Stimulated activated CD4-positive, alpha-beta T cell treated with anti-CD3 and anti-CD28 coated beads, Interleukin-1b, Interleukin-23, amount 100 ng/mL, for 24 hours (primary cell): ENCODE measurements at places on chromosomes 1 and 21.

- no peak for DNase-seq
These were observed 12.8 kb upstream of the TMPRSS2 start for GRCh38 chr21:41520560-41521442.

DNA sequence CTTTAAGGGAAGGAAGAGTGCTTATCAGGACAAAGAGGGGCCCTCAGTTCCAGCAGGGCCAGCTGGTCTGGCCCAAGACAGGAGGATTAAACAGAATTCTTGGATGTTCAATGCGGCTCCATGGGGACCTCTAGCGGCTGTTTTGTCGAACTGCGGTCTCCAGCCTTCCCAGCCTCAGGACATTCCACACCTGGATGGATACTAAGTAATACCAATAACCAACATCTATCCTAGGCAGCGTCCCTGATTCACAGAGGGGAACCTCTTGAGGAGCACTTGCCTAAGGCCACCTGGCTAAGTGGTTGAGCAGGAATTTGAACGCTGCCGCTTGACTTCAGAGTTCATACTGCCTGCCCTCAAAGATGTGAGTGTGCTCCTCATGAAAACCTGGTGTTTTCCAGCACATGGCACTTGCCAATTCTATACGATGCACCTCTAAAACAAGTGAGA is 15.5 kb upstream of the CD247 start:
- no peak for DNase-seq

DNA sequence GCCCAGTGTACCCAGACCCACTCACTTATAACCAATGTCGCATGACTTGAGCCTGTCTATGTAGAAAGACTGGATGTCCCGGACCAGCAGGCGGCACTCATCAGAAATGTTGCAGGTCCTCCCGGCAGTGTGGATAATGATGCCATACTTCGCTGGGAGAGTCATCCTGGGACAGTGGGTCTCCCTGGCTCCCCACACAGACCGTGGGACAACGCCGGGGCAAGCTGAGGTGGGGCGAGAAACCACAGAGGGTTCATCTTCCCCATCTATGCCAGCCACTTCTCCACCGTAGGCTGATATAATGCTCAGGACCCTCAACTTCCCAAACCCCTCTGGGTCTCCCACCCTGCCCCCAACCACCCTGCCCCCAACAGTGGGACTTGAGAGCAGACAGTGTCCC is 8.3 kb downstream of the PGLYRP4 start:
- no peak for DNase-seq

DNA sequence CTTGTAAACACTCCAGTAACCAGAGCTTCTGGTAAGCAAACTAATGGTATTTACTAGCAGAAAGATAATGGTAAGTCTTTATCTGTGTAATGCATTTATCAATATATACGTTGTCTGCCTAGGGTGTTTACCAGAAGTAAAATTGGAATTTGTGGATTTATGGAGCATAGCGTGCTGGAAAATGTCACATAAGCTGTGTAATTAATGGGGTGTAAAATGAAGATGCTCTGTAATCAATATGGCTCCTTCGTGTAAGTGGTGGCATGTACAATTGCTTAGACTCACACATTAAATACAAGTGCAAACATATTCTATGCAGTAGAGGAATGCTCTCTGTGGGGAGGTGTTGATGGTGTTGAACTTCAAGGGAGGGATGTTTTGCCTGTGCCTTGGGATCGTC is 62.2 kb upstream of the SRSF10 start:
- no peak for DNase-seq

DNA sequence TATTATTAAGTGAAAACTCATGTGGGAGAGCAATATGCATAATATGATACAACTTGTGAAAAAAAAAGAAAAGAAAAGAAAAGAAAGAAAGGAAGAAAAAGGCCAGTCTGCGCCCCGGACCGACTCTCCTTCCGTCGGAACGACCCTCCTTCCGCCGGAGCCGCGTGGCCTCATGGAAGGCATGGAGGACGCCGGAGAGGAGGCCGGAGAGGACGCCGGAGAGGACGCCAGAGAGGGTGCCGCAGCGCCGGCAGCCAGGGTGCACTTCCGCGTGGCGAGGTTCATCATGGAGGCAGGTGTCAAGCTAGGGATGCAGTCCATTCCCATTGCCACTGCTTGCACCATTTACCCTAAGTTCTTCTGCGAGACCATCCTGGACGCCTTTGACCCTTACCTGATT is 185.9 kb downstream of the NR5A2 start:
- DNase-seq: no peak

DNA sequence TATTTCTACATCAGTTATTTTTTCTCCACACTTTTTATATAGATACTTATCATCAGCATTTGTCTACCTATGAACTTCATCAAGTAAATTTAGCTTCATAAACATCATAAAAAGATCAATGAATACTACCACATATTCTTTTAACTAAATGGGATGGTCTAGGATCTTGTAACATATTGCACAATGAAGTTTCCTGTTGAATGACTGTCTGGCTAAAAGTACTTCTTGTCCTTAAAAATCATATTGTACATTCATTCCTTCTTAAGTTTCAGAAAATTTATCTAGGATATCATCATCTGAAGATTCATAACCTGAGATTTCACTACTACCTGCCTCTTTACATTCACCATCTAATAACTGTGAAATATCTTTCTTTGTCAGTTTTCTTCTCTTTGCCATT is 69.0 kb downstream of the MAGI3 start:
- DNase-seq: no peak

DNA sequence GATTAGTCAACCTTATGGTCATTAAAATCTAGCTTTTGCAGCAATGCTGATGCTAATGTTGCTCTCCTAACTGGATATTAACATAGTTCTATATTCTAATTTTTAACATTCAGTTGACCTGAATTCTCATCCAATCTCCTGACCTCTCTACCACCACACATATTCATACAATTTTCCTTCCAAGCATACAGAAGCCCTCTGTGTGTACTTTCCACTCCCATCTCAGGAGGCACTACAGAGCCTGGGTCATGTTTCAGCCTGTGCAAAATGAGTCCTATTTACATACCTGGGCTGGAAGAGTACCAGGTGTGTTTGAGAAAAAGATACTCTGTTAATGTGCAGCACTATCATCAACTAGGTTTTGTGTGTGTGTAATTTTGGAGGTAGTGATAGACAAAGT is 486.3 kb downstream of the NEGR1 start:
- no peak for DNase-seq

GRCh38 chr1:3456964-3457909 is 2.8 kb downstream of the ARHGEF16 start:
- no peak for DNase-seq

DNA sequence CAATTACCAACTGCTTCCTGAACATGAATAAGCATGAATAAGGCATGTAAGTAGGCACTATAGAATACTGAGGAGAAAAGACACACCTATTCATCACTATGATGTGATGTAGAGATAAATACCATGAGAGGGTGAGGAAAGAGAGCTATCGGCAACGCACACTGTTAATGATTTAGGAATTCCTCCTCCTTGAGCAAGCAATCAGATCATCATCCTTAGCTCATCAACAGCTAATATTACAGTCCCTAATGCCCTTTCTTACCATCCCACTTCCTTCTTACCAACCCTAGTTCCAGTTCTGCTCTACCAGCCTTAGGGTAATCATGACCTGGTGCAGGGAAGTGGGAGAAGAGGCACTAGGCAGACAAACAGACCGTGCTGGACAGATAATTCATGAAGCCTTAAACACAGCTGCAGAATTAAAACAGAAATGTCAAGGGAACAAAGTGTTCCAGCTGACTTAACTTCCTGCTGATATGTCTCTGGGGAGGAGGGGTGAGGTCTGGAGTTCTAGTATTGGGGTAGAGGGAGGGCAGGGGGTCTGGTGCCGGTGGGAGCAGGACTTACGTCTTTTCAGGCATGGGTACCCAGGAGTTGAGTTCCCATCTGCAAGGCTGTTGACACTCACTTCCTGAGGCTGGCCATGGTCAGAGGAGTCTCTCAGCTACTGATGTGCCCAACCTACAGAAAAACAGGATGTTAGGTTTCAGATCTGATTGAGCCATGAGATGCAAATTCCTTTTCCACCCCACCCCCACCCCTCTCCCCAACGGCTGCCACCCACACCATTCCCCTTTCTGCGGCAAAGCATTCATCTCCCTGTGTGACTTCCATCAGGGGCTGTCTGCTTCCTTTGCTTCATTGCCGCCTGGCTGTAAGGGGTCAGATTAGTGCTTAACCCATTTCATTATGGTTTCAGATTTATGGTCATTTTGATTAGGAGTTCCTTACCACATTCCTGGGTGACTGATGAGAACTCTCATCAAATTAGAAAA is 12.6 kb upstream of the RCSD1 start:
- DNase-seq: no peak

DNA sequence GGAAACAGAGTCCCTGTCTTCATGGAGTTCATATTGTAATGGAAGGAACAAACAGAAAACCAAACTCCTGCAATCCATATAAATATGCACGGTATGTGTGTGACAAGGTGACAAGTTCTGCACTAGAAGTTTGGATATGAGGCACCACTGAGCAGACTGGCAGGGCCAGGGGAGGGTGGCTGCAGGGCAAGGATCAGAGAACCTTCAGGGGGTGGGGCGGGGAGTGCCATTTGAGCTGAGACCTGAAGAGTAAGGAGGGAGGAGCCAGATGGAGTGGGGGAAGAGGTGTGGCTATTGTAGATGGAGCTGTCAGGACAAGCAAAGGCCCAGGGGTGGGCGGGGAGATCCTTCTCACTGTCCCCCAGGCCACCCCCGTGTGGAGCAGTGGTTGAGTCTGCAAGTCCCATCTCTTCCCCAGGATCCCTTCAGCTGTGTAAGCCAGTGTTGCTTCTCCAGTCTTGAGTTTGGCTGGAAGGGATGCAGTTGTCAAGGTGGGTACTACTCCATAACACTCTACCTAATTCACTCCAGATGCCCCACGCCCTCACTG is 76.4 kb downstream of the ATP5PO start:
- DNase-seq: no peak

DNA sequence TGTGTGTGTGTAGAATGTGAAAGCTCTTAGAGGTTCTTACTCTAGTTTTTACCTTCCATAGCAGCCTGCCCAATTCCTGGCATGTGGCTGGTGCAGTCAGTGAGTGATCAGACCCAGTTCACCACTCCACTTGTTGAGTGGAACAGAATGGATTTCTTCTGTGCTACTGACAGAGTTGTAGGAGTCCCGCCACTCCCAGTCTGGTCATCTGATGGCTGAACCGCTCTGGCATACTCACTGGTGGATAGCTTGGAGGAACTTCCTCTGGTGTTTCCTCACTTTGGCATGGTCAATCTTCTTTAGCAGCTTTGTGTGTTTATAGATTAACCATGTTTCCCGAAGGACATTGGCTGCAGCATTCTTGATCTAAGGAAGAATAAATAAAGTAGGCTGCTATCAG is 106.7 kb upstream of the ADAR start:
- no peak for DNase-seq

DNA sequence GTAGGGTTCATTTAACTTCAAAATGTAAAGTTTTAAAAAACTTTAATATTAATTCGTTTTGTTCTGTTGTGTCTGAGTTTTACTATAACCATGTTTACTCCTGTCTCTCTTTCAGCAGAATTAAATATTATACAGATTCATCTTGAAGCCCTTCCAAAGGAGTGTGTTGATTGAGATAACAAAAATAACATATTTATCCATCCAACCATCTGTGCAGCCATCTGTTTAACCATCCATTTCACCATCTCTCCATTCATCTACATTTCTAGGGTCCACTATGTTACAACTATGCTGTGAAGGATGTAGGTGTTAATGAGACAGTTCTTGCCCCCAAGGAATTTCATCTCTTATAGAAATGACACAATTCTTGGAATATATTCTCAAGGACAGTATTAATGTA is 36.0 kb upstream of the GNG12 start:
- no peak for DNase-seq
